ENCODE measurements at places on chromosomes 3 and 15.
A peak's percentile ranks its signal among the peaks of the same experiment; 100 is the strongest.

DNA sequence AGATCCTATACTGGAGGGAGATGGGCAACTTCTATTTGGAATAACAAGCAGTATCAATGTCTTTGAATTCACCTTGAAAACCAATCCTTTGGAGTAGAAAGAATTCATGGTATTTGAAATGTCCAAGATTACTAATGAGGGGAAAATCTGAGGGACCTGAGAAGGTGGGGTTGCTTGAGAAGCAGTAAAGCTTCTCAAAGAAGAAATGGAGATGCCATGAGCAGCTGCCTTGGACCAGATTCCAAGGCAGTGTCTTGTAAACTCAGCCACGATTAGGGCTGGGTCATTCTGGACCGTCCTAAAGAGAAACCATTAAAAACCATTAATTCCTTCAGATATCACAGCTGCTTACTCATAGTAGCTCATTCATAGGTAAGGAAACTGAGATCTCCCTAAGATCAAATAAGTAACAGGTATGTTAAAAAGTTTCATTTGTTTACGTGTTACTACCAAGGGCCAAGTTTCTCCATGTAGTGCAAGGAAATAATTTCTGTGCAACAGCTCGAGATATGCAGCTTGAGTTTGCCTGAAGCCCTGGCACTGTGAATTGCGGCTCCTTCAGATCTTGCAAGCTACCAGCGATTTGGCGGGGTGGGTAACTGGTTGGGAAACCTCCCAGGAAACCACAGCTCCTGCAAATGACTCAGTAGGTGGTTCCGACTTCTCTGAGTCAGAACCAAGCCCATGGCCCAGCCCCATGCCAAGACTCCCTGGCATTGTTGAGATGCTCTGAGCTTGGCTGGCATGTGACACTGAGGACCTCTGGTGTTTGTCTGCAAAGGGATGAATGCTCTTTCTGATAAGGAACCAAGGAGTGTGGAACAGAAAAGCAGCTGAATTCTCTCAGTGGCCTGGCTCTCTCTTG is 296.8 kb downstream of the RORA start:
- peak; percentile 43 for DNase-seq

GRCh38 chr3:46512191-46512749 is 14.5 kb downstream of the RTP3 start:
- no peak for DNase-seq

GRCh38 chr3:154384479-154384878 is 45.5 kb downstream of the GPR149 start:
- DNase-seq, result peak; percentile 40

GRCh38 chr3:4448187-4448586 is 18.9 kb downstream of the SUMF1 start:
- no peak for DNase-seq

GRCh38 chr15:97126553-97127233 is 796.2 kb downstream of the NR2F2 start:
- no peak for DNase-seq

- no peak for DNase-seq
Measured at GRCh38 chr3:148873270-148873927, 8.3 kb downstream of the CPA3 start.

DNA sequence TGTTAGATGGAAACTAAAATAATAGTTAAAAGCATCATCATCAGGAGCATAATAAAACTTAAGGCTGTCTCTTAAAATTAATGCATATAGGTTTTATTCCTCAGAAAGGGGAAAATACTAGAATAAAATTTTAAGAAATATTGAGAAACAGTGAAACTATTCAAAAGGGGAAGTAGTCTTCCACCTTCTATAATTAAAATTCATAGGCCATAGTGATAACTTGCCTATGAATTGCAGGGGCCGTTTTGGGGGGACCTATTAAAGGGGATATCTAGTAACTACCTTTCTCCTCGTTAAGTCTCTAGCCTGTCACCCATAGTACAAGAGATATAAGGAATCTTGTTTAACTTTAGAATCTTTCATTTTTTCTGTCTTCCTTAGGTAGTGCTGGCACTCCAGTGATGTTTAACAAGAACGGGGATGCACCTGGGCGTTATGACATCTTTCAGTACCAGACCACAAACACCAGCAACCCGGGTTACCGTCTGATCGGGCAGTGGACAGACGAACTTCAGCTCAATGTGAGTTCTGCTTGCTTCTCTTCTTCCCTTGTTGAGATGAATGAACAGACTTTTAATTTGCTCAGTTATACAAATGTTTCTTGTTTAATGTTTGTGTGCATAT is 600.4 kb downstream of the GRM7 start:
- DNase-seq, result no peak

DNA sequence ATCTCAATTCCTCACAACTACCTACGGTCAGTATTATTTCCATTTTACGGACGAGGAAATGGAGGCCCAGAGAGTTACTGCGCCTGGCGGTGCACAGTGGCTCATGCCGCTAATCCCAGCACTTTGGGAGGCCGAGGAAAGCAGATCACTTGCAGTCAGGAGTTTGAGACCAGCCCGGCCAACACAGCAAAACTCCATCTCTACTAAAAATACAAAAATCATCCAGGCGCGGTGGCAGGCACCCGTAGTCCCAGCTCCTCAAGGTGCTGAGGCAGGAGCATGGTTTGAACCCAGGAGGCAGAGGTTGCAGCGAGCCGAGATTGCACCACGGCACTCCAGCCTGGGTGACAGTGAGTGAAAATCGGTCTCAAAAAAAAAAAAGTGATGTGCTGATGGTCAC is 187.3 kb downstream of the XXYLT1 start:
- DNase-seq, result no peak

GRCh38 chr3:43859766-43860165 is 169.0 kb downstream of the ABHD5 start:
- no peak for DNase-seq

GRCh38 chr3:70097084-70097483 is 97.6 kb downstream of the SAMMSON start:
- peak; percentile 11 for DNase-seq

DNA sequence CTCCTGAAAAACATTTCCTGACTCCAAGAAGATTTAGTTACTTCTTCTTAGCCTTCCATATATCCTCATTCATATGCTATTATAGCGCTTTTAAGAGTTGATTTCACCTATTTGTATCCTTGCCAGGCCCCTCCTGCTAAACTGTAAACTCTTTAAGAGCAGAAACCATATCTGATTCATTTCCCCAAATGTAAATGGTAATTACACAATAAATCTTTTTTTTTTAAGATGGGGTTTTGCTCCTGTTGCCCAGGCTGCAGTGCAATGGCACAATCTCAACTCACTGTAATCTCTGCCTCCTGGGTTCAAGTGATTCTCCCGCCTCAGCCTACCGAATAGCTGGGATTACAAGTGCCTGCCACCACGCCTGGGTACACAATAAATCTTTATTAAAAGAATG is 4.5 kb downstream of the DLEC1 start:
- DNase-seq, result no peak

GRCh38 chr3:180594631-180595558 is 7.1 kb upstream of the TTC14 start:
- DNase-seq, result peak; percentile 75
